ENCODE measurements at places on chromosomes 2 and 18. TPM values are rescaled to one million over a fixed set of nuclear protein-coding genes. Genes with fewer than 3 reads are reported as not detected.

GRCh38 chr2:111643759-111644158 is 240.2 kb downstream of the ANAPC1 start:
- no peak for DNase-seq

DNA sequence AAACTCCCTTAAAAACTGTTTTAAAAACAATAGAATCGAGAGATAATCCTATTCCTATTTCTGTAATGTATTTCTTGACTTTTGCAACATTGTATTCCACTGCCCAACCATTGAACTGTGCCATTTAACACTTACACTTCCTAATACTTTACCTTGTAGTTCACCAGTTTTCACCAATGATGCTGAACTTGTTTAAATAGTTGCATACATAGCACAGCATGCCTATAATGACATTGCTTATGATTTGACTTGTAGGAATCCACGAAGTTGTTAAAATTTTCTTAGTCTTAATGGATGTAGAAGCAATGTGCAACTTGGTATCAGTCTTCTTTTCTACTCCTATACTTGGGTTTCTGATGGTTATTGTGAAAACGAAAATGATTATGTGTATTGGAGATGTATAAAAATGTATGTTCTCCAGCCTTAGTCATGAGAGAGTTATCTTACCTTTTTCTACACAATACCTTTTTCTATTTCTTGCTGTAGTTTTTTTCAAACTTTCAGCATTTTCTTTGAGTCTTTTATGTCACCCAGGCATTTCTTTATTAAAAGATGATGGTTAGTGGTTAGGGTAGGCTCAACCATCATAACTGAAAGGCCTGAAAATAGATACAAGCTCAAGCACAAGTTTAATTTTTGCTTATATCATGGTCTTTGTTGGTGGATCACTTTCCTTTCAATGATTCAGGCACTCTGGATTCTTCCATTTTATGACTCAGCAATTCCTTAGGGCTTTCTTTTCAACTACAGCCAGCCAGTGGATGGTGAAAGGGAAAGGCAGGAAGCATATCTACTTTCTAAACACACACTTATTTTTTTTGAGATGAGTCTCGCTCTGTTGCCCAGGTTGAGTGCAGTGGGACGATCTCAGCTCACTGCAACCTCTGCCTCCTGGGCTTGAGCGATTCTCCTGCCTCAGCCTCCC is 9.4 kb downstream of the GPD2 start:
- peak; percentile 76 for DNase-seq

DNA sequence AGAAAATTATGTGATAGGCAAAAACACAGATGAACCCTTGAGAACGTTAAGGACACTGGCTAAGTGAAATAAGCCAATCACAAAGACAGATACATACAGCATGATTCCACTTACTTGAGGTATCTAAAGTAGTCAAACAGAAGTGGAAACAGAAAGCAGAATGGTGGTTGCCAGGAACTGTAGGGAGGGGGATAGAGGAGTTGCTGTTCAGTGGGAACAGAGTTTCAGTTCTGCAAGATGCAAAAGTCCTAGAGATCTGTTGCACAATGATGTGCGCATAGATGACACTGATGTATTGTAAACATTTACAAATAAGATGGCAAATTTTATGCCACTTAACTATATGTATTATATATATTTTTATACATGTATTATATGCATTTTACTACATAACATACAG is 59.7 kb downstream of the POLE4 start:
- DNase-seq, result no peak

DNA sequence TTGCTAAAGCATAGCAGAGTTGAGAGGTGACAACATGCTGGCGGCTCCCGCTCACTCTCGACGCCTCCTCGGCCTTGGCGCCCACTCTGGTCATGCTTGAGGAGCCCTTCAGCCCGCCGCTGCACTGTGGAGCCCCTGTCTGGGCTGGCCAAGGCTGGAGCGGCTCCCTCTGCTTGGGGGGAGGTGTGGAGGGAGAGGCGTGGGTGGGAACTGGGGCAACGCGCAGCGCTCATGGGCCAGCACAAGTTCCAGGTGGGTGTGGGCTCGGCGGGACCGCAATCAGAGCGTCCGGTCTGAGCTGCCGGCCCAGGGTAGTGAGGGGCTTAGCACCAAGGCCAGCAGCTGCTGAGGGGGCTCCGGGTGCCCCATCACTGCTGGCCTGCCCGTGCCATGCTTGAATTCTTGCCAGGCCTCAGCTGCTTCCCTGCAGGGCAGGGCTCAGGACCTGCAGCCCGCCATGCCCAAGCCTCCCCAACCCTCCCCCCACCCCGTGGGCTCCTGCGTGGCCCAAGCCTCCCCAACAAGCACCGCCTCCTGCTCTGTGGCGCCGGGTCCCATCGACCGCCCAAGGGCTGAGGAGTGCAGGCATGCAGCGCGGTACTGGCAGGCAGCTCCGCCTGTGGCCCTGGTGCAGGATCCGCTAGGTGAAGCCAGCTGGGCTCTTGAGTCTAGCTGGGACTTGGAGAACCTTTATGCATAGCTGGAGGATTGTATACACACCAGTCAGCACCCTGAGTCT is 2052.8 kb upstream of the CELF4 start:
- no peak for DNase-seq

DNA sequence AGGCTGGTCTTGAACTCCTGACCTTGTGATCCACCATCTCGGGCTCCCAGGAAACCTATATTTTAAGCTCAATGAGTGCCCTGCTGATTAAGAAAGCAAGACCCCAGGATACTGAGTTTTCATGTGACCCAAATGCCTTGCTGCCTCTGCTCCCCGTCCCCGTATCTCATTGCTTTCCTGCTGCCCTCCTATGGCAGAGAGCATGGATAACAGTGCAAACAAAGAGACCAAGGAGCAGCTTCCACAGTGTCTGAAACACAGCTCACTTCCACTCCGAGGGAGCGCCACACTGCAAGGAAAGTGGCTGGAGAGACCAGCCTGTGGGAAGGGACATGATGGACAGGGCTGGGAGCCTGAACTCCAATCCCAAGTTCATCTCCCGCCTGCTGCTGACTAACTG is 246.8 kb downstream of the TMEM182 start:
- DNase-seq, result no peak

- DNase-seq, result no peak
These were observed 3.0 kb downstream of the RBM45 start for GRCh38 chr2:178115271-178115670.

DNA sequence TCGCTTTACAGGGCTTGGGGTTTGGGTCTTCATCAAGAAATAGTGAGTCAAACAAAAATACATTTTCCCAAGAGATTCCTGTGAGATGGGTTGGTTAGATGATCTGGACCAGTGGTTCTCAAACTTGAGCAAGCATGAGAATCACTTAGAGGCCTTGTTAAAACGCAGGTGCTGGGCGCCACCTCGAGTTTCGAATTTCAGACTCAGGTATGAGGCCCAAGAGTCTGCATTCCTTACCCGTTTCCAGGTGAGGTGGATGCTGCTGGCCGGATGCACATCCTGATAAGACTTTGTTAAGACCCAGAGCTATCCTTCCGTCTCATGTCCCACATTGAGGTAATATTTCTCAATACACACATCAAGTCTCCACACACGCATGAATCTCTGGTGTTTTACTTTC is 707.8 kb upstream of the SALL3 start:
- no peak for DNase-seq

DNA sequence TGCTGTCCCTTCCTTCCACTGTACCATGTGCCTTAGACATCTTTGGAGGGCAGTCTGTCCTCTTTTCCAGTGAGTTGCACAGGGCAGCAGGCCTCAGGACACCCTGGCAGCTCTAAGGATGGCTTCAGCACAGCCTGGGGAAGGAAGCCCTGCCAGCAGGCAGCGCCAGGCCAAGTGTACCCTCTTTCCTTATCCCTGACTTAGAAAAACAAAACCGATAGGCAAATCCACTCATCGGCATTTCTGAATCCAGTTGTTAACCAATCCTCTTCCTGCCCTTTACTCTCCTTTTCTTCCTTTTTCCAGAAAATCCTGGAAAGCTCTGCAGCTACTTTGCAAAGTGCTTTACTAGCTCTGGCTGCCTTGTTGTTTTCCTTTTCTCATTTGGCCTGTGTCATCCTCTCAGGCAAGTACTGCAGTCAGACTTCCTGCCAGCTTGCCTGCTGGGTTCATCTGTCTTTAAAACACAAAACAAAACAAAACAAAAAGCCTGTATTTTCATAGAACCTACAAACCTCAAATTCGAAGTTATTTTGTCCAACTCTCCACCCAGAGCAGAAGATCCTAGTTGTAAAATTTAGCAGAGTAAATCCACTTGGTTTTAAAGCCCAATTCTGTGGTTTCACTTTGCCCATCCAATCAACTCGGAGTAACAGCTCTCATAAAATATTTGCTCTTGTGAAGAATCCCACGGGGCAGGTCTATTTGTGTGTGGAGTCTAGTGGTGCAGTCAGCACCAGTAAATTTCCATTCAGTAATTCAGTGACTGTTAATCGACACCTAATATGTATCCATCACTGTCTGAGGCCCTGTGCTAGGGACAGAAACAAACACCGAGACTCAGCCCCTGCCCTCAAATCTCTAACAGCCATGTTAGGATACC is 45.2 kb downstream of the PCBP1 start:
- DNase-seq, result peak; percentile 70

DNA sequence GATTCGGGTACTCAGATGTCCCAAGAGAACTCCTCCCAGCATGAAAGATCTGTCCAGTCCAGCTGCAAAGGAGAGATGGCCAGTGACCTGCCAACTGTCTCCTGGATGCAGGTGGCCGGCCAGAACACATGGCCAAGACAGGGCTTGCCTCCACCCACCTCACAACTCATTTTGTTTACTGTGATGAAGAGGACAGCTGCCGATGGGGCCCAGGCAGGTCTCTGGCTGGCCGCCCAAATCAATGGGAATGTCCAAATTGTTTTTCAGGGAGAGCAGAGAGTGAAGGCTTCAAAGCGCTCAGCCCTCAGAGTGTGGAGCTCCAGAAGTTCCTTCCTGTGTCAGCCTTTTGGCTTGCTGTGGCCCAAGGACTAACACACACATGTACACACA is 41.9 kb downstream of the FOSL2 start:
- DNase-seq, result no peak

Gene BIRC6
- 217 TPM for total RNA-seq

DNA sequence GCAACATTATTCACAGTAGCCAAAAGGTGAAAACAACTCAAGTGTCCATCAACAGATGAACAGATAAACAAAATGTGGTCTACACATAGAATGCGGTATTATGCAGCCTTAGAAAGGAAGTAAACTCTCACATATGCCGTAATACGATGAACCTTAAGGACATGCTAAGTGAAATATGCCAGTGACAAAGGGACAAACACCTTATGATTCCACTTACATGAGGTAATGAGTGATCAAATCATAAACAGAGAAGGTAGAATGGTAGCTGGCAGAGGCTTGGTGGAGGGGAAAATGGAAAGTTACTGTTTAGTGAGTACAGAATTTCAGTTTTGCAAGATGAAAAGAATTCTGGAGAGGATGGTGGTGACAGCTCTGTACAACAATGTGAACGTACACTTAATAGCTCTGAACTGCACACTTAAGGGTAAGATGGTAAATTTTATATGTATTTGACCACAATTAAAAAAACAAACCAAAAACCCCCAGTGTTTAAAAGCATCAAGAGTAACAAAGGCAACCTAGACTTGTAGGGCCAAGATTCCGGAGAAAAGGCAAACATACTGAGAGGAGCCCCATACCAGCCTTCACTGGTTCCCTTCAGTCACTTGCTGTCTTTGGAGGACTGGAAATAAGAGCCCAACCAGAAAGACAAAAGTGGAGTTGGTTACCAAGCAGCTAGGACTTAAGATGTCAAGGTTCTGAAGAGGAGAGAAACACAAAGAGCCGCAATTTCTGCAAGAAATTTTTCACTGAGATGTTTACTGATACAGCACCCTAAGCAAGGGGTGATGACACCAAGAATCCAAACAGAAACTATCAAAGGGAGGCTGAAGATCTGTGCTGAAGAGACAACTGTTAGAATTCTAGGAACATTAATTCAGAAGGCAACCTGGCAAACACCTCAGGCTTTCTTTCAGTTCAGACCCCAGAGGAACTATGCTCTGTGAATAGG is 61.3 kb downstream of the CUL3 start:
- no peak for DNase-seq

Gene ASB18
- total RNA-seq, result under 0.01 TPM

Gene BCL2
- 0.88 TPM for total RNA-seq

DNA sequence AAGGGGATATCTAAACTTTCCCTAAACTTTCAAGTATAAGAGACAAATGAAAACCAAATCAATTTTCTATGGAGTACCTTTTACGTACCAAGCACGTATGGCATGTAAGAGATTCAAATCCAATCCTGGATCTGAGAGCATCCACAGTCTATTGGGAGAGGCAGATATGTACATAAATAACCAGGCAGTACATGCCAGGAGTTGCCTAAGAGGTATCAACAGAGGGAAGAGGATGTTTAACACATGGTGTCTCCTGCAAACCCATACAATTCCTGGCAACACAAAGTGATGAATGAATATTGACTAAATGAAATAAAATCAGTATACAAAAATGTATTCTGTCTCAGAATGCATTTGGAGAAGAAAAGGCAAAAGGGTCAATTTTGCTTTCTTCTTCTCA is 116.6 kb downstream of the PIGN start:
- DNase-seq, result no peak

Gene GPR35
- 0.85 TPM for total RNA-seq

- no peak for DNase-seq
These were observed 68.6 kb upstream of the PELI1 start for GRCh38 chr2:64212801-64213321.

Gene GPR155
- total RNA-seq, result 0.93 TPM

Gene LCT
- total RNA-seq, result under 0.01 TPM

GRCh38 chr2:23243073-23243659 is 141.8 kb upstream of the KLHL29 start:
- no peak for DNase-seq

All from dermis blood vessel endothelial cell (primary cell).